ENCODE measurements at places on chromosomes 5 and 9.
A peak's percentile ranks its signal among the peaks of the same experiment; 100 is the strongest.

GRCh38 chr5:106699198-106699597 is 971.5 kb downstream of the EFNA5 start:
- DNase-seq, result no peak

DNA sequence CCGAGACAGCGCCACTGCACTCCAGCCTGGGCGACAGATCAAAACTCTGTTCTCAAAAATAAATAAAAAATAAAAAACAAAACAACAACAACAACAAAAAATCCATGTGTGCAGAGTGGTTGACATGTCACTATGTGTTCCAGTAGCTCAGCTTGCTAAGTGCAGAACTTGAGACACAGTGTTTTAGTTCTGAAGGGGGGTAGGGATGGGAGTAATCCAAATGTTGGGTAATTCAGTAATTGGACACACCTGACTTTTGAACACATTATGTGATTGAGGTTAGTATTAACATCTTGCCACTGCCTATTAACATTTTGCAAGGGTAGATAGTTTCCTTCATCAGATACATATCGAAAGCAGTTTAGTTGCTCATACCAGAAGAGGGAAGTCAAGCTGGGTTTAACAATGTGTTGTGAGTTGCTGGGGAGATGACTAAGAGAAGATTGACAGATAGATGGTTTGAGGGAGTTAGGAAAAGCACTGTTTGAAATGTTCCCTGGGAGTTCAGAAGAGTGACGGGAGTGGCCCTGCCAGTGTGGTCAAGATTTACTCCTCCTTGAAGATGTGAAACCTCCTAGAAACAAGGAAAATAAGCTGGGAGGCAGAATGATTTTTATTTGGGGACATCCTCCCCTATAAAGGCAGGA is 928 bp downstream of the HACD4 start:
- DNase-seq, result peak; percentile 63

- no peak for DNase-seq
Measured at GRCh38 chr5:71620630-71621029, 33.5 kb downstream of the MCCC2 start.

DNA sequence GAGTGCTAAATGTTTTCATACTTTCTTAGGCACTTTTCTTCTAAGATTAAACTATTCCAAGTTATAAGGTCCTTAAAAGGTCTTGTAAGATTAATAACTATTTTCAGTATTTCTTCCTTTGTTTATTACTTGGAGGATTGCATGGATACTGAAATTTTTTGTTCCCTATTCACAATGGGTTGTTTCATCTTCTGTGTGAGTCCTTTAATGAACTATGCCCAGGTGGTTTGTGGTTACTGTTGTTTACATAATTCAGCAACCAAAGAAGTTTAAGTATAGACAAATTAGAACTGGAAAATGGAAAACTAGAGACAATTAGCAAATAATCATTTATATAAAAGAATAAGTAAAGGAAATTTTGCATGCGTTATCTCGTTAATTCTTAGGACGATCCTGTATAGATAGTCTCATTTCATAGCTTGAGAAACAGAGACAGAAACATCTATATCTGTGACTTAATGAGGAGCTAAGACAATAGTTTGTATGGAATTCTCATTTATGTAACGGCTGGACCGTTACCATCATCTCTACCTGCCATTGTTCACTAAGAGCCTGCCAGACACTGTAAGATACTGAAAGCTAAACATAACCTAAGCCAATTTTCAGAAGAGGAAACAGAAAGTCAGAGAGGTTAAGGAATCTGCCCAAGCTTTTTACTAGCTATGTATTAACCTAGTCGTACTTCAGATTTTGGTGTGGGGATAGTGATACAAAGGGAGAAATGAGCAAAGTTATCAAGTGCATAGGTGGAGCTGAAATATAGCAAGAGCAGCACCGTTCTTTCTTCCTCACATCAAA is 148.2 kb downstream of the PAM start:
- no peak for DNase-seq

DNA sequence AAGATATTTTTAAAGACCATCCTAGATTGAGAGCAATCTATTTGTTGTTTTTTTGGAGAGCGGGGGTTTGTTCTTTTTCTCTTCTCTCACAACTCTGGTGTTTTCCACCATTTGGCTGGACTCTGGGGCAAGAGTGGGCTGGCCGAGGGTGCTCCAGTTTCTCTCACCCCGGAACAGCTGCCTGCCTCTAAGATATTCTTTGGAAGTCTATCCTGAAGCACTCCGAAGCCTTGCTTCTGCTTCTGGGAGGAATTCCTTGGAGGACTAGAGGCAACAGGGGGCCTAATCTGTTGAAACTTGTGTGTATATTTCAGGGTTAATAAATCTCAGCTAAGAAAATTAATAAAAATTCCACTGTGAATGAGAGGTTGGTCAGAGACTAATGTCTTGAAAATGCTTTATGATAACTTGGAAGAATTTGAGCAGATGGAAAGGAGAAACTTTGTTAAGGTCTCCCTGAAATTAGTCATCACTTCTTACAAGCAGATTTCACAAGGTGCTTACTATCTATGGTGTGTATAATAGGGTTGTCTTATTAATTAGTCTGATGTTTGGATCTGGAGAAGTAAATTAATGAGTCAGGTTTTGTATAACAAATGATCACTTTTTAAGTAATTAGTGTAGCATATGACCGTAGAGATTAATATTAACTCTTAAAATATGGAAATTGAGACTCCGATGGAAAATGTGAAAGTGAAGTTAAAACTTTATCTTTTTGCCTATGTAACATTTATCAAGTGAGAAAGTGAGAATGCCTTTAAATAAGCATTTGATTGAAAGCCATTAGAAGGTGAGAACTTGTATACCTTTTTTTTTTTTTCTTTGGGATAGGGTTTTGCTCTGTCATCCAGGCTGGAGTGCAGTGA is 4.0 kb downstream of the MAN2A1 start:
- DNase-seq, result peak; percentile 81

Data from fibroblast of skin of right quadriceps (primary cell).